Fibroblast of skin of back (primary cell): ENCODE measurements at places on chromosomes 11 and 22.

DNA sequence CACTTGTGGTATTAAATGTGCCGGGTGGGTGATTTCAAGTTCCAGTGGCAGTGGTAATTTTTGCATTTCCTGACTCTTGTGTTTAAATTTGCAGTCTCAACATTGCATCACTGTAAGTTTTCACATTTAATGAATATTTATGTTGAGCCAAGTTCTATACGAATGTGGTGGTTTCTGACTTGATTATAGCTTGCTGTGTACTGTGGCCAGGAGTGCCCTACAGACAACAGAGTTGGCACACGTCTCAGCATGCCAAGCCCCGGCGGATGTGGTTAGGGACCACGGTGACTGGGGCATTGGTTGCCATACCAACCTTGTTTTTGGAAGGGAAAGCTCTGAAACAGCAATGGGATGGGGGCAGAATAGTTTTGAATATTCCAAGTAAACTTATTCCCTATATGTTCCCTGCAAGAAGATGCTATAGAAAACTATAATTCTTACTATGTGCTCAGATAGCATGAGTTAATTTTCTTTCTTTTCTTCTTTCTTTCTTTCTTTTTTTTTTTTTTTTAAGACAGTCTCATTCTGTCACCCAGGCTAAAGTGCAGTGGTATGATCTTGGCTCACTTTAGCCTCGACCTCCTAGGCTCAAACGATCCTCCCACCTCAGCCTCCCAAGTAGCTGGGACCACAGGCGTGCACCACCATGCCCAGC lies 16.0 kb downstream of the ZNRF3 start:
- DNase-seq, result peak; percentile 45

- DNase-seq, result no peak
These were observed 24.6 kb downstream of the MB start for GRCh38 chr22:35592418-35592967.

- peak; percentile 22 for DNase-seq
These were observed 406.7 kb downstream of the TBC1D22A start for GRCh38 chr22:47168900-47169800.

DNA sequence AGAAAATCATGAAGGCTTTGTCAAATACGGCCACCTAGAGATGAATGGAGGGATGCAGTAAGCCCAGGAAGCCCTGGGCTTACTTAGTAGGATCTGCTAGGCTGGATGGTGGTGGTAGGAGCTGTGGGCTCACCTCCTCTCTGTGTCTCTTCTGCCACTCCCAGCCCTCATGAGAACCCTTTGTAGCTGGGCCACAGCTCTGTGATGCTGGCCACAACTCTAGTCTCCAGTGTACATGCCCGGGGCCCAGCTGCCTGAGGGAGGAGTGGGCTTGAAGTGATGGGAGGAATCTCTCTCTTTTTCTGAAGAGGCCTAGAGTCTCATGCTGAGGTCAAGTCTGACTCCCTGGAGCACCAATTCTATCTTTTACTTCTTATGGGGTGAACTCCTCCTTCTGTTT lies 32.4 kb upstream of the SYT13 start:
- DNase-seq, result no peak

DNA sequence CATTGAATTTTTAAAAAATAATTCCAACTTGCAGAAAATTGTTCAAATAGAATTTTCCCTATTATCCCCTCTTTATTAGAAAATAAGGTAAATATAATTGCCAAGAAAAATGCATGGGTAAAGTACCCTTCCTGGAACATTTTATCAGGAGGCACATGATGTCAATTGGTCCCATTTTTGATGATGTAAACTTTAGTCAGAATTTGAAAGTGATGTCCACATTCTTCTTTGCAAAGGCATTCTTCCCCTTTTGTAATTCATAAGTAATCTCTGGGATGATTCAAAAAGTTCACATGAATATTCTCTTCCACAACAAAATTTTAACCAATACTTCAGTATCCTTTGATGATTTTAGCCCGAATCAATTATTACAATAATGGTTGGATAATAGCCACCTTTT lies 86.9 kb upstream of the ANO3 start:
- DNase-seq, result peak; percentile 33

- no peak for DNase-seq
These were observed 4.5 kb downstream of the IRF7 start for GRCh38 chr11:611001-611996.
